ENCODE measurements at places on chromosomes 11 and 22.

DNA sequence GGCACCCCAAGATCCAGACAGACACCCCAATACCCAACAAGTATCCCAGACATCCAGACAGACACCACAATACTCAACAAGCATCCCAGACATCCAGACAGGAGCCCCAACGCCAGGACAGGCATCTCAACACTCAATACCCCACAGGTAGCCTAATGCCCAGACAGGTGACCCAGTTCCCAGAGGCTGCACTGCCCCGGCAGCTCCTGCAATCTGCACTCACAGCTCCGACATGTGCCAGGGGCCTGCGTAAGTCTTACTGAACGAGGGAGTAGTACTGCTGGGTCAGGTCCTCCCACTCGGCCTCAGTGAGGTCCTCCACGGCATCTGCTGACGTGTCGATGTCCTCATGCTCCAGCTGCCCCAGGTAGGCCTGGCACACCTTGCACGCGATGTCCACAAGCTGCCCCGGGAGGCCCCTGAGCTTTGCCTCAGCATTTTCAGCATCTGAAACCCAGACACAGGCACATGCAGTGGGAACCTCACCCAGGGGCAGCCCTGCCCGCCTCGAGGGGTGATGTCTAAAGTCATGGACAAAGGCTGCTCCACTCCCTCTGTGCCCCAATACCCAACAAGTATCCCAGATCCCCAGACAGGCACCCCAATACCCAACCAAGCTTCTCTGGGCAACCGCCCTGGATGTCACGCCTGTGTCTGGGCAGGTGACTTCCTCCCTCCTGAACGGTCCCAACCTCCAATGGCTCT lies 16.6 kb downstream of the TTLL8 start:
- no peak for DNase-seq

DNA sequence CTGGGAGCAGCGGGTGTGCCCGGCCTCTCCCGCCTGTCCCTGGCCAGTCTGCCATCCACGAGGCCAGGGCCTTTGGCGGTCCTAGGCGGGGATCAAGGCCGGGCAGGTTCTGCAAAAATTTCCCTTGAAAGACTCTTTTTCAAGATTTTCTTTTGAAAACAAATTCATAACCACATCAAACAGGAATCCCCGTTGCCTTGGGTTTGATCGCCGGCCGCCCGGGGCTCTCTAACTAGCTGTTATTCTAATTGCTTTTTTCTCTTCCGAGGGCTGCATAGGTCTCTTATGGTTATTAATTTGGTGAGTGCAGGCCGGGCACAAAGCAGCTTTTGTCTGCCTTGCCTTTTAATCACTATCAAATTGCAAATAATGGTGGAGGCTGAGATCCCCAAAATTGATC lies 42.0 kb downstream of the CDKN1C start:
- DNase-seq, result no peak

- DNase-seq, result peak; percentile 80
Observed at GRCh38 chr11:78798663-78799062, 224.0 kb upstream of the NARS2 start.

- DNase-seq, result no peak
Observed at GRCh38 chr11:36394926-36395325, 98.8 kb downstream of the PRR5L start.

GRCh38 chr22:26893173-26894110 lies 236.1 kb downstream of the MIAT start:
- DNase-seq, result no peak

DNA sequence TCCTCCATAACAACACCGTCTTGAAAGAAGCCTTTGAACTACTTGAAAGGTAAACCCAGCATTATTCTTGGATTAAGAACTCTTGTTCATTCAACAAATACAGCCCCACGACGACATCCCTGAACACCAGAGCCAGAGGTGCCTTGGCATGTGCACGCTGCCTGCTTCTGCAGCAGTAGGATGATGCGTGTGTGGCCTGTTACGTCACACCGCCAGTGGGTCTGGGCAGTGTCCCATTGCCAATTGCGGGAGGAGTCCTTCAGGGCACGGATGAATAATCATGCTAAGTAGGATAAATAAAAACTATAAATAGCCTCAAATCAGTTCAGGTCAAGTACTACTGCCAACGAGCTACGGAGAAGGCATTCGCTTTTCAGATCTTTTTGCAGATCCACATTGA lies 380.5 kb downstream of the SHANK2 start:
- DNase-seq, result no peak

- peak; percentile 90 for DNase-seq
Observed at GRCh38 chr11:849104-849824, 6.6 kb downstream of the TSPAN4 start.

GRCh38 chr11:86551288-86552092 lies 120.9 kb downstream of the ME3 start:
- no peak for DNase-seq

DNA sequence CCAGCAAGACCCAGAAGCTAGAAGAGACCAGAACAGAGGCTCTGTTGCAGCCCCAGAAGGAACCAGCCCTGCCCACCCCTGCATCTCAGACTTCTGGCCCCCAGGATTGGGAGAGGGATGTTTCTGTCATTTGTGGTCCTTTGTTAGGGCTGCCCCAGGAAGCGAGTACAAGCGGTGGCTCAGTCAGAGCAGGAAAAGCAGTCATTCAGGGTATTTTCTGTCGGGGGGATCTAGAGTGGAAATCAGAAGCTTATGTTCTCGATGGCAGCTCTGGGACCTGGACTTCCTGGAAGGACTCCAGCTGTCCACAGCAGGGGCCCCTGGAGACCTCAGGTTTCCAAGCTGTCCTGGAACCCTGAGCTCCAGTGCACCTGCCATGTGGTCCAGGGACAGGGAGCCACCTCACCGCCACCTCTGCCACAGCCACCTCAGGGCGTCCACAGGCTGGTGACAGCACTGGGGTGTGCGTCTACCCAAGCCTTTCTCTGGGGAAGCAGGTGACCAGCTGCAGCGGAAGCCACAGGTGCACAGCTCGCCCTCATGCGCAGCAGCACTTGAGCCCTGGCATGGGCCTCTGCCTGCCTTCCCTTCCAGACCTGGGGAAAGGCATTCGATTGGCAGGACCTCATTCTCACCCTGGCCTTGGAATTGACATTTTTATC lies 2.6 kb downstream of the KRTAP5-5 start:
- DNase-seq, result no peak

DNA sequence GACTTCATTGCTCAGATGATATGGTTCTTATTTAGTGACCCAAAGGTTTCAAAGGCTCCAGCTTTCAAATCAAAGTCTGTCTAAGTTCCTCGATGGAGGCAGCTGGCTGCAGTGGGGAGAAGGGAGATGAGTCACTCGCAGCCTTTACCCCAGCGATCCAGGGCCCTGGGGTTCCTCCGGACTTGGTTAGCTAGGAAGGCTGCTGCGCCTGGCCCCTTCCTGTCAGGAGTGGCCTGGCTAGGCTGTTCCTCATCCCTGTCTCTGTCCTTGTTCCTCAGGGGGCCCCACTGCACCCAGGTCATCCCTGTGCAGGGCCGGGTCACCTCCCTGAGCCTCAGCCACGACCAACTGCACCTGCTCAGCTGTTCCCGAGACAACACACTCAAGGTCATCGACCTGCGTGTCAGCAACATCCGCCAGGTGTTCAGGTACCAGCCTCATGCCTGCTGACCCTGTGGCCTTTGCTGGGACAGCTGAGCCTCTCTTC lies 13.9 kb downstream of the ATG16L2 start:
- DNase-seq, result no peak

GRCh38 chr22:17281440-17281841 lies 62.2 kb upstream of the ADA2 start:
- no peak for DNase-seq

DNA sequence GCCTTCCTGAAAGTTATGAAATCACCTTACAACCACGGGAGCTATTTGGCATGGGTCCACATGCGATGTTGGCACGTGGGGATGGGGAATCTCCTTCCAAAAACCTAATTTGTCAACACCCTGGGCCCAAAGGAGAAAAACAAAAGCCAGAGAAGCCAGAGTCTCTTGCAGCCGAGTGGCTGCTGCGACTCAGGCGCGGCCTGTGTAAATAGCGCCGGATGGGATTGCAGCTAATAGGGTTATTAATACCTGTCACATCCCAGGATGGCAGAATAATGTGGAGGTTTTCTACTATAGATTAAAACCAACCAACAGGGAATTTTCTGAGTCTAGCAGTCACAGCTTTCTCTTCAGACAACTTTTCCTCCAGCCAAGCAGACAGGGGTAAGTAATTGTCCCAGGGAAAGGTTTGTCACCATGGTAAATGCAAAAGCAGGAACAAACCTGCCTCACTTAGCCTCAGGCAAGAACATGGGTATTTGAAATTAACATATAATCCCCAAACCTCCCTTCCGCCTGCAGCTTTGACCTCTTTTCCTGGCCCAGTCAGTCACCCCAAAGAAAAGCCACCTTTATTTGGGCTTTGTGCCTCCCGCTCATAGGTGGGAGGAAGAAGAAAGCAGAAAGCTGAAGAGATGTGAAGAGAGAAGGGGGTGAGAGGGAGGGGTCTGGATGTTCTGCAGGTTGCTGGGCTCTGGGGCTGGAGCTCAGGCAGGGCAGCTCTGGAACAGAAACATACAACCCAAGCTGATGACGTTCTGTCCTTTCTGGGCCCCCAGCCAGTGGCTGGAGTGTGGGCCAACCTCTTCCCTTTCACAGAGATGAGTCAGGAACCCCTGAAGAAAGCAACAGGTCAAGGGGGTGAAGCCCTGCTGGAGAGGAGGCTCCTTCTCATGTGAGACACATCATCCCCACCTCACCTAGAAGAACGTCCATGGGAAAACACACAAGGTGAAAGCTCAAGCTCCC lies 376.5 kb downstream of the NXPE2 start:
- no peak for DNase-seq

DNA sequence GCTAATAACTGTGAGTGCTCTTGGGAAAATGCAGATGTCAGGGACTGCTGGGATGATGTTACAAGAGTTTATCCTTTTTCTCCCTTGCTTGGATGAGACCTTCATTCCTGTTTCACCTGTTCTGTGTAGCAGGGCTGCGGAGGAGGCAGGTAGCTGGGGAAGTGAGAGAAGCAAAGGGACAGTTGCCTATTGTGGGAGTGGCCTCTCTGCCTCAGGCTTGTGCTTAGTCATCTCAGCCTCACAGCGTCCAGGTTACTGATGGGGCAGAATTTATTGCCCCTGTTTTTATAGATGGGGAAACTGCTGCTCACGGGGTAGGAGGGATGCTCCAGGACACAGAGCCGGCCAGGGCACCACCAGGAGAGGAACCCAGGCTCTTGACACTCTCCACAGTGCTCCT lies 1.7 kb downstream of the STX3 start:
- peak; percentile 5 for DNase-seq

DNA sequence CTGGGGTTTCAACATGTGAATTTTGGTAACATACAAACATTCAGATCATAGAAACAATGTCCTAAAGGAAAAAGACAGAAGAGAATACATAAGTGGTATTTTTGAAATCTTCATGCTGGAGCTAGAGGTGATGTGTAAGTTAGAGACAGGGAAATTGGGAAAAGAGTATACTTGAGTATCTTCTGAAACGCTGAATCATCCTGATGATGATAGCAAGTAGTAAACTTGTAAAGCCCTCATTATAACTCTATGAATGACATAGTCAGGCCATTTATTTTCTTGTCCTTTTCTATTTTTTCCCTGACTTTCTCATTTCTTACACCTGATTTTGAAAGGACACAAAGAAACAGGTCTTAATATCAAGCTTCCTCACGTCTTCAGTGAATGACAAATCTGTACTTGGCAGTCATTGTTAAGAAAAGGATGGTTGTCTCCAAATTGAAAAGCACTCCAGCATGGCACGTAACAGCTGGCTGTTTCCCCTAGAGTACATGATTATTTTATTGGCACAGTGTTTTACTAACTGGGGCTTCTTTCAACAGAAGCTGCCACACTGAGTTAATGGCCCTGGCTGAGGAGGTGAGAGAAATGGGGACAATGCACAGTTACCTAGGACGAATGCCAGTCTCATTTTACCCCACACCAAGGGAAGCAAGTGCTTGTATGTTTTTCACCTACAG lies 140.7 kb upstream of the CTSC start:
- no peak for DNase-seq

- no peak for DNase-seq
Observed at GRCh38 chr22:39908737-39909136, 7.9 kb downstream of the GRAP2 start.

- DNase-seq, result no peak
Observed at GRCh38 chr22:19784384-19785175, 24.0 kb downstream of the TBX1 start.

DNA sequence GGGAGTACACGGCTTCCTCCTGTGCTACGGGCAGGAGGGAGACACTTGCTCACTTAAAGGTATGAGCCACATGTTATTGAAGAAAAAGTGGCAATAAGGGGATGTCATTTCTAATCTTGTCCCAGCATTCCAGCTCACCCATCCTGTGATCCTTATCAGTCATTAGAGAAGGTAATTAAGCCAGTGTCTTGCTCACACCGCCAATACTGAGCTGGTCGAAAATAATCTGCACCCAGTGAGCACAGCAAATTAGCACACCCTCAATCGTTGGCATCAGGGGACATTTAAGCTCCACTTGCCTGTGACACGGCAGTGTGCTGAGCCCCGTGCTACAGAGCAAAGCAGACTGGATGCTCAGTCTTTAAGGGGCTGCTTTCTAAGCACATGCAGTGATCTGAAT lies 510.7 kb downstream of the OPCML start:
- DNase-seq, result no peak

DNA sequence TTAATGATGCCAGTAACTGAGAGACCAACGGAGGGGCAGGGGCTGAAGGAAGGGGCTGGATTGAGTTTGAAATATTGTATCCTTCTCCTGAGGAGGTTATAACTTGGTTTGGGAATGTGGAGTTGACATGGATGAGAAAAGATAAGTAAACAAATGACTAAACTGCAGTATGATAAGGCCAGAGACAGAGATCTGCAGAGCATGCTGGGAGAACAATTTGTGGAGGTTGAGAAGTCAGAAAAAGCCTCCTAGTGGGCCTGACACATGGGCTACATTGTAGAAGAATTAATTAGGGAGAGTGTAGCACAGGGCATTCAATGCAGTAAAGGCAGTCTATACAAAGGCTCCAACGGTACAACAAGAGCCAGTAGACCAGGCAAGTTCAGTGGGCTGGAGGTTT lies 55.9 kb downstream of the SPON1 start:
- no peak for DNase-seq

- DNase-seq, result peak; percentile 73
Observed at GRCh38 chr11:67356864-67357561, 3.7 kb upstream of the POLD4 start.
